ENCODE measurements at places on chromosomes 11 and 22.

GRCh38 chr11:127049486-127049885 lies 48.9 kb upstream of the KIRREL3 start:
- no peak for DNase-seq

DNA sequence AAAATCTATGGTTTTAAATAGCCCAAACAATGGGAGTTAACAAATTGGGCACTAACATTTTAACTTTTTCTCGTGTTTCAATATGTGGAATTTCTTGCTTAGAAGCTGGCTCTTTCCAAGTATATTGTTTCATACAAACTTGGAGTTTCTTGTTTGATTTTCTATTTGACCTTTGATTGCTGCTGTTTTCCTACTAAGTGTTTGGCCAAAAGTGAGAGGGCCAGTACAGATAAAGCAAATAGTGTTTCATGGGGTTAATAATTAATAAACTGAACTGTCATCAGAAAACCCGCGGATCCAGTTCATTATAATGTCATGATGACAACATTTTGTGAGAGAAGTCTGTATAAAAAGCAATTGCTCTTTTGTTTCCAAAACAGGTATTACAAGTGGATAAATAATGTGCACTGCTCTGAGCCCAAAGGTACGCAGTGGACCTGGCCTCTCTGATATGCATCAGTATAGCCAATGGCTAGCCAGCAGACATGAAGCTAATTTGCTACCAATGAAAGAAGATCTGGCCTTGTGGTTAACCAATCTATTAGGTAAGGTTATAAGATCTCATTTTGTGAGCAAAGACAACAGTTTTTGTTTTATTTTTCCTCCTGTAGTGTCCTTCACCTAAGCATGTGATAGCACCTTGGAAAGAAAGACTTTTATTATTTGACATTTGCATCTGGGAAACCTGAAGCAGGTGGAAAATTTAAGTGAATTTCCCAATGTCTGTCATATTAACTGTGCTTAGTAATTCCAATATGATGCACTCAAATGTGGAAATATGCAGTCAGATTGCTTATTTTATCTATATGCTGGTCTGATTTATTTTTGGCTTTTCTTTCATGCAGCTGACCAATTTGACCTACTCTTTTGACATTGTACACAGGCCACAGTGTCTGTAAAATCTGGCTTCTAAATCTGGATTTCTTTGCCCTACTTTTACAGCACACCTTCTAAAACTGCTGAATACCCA lies 8.3 kb downstream of the GAS2 start:
- DNase-seq: no peak

DNA sequence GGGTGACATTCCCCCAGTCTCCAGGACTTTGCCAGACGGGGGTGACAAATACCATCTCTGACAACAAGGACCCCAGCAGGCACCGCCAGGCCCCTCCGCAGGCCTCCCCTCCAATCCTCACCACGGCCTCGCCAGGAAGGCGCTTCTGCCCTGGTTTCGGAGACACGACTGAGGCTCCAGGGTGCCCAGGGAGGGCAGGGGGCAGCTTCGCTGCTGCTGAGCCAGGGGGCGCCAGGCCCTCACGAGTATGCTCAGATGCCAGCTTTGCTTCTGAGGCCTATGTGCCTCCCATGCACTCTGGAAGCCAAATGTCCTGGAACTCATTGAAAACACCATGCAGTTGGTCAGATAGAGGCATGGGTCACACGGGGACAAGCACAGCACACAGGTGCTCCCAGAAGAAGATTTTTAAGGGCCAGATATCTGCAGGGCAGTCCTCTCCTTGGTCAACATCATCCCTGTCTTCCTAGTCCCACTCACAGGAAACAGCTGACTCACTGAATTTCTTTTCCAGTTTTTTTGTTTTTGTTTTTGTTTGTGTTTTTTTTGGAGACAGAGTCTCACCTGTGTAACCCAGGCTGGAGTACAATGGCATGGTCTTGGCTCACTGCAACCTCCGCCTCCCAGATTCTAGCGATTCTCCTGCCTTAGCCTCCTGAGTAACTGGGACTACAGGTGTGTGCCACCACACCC lies 19.9 kb downstream of the BID start:
- no peak for DNase-seq

- DNase-seq: no peak
Measured at GRCh38 chr22:23187871-23188700, 7.8 kb downstream of the BCR start.

- DNase-seq: no peak
Measured at GRCh38 chr11:118318581-118319336, 14.2 kb downstream of the CD3E start.

DNA sequence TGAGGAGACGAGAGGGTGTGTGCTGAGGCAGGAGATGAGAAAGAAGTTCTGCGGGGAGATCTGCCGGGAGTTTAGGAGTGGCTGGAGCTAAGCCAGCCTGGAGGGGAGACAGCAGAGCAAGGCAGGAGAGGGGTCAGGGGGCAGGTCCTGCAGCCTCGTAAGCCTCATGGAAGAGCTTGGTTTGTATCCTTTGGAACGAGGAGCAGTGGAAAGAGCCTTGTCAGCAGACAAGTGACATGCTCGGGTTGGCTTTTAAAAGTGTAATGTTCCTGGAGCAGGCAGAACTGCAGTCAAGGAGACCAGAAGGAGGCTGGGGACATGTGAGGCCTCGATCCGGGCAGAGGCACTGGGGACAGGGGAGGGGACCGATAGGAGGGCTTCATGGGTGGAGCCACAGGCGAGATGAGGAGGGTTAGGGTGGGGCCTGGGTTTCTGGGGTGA lies 21.4 kb upstream of the TUB start:
- no peak for DNase-seq

GRCh38 chr11:1943576-1943975 lies 3.6 kb upstream of the MRPL23 start:
- DNase-seq: no peak

GRCh38 chr22:44001521-44001920 lies 22.6 kb upstream of the PARVB start:
- DNase-seq: no peak

DNA sequence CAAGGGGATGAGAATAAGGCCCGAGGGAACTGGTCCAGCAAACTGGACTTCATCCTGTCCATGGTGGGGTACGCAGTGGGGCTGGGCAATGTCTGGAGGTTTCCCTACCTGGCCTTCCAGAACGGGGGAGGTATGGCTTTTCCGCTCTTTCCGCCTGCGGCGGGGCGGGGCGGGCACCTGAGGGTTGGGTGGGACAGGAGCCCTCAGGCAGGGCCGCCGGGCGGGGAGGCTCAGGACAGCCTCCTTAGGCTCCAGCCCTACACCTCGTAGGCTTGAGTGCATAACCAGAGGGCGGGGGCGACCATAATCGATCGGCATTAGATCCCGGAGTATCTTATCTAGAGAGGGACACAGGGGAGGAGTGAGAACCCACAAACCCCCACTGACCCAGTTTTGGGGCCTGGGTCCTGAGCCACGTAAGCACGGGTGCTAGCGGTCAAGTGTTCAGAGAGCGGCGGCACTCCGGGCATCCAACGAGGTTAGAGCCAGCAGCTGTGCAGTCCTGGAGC lies 4.9 kb downstream of the SLC6A5 start:
- DNase-seq: no peak

DNA sequence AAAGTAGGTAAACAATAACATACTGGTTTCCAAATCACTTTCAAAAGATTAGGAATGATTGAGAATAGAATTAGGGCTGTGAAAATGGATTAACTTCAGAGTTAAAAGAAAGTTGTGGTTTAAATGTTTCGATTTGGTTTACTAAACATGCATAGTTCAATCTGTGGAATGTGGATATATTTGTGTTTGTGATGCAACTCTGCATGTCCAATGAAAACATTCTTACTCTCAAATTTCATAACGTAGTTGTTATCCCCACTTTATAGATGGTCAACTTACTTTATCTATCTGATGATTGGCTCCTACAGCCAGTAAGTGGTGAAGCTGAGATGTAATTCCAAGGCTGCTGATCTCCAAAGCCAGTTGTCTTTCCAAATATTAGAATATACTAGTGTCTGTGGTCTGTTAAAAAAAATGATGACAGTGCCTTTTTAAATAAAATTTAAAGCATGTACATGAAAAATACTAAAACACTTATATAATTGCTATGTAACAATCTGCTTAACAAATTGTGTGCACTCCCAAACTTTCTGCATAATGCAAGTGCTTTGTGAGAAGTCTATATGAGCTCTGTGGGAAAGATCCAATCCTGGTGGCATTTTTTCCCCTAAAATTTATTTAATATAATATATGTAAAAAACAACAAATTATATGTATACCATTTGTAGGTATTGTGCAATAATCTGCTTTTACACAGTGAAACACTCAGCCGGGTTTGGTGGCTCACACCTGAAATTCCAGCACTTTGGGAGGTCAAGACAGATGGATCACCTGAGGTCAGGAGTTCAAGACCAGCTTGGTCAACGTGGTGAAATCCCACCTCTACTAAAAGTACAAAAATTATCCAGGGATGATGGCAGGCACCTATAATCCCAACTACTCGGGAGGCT lies 9.7 kb upstream of the SIK3 start:
- DNase-seq: no peak

- no peak for DNase-seq
Measured at GRCh38 chr11:64053699-64054098, 18.0 kb downstream of the FLRT1 start.

DNA sequence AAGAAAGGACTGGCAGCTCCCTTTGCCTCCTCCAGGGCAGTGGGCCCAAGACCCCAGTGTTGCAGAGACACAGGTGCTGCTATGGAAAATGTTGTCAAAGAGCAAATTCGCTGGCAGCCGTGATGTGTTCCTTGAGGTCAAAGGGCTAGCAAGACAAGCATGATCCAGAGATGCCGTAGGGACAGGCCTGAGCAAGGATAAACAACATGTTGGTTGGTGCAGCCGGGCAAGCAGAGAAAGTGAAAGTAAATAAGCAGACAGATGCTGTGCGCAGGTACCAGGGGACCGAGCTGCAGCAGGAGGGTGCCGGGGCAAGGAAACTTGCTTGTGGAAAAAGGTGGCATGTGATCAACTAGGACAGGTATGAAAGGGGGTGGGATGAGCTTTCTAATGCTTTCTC lies 125.5 kb upstream of the NECTIN1 start:
- no peak for DNase-seq

GRCh38 chr11:87861030-87861429 lies 314.2 kb downstream of the RAB38 start:
- DNase-seq: no peak

GRCh38 chr22:29661336-29661735 lies 57.9 kb downstream of the NF2 start:
- DNase-seq: no peak

- no peak for DNase-seq
Measured at GRCh38 chr11:86291466-86292262, 10.4 kb upstream of the HIKESHI start.

- no peak for DNase-seq
Measured at GRCh38 chr22:27616033-27616432, 185.5 kb downstream of the MN1 start.

DNA sequence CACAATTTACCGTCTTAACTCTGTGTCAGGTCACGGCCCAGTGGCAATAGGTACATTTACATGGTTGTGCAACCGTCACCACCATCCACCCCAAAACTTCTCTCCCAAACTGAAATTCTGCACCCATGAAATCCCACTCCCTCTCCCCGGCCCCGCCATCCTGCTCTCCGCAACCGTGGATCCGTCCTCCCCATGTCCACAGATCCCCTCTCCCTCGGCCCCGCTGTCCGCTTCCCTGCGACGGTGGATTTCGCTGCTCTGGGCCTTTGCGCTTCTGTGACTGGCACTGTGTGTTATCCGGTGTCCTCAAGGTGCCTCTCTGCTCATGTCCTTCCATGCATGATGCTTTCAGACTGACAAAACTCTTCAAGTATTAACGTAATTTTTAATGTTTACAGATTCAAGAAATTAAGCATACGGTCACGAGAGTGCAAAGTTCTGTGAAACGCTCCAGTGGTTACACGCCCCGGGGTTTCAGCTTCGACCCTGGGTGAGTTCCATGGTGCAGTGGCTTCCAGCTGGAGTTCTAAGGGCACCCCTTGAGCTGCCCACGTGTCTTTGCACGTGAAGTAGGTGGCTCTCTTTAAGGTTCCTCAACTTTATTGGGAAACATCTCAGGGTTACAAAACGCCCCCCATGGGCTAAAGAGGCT lies 76.4 kb downstream of the KCNQ1 start:
- no peak for DNase-seq

GRCh38 chr11:122099374-122100036 lies 16.5 kb downstream of the BLID start:
- no peak for DNase-seq

DNA sequence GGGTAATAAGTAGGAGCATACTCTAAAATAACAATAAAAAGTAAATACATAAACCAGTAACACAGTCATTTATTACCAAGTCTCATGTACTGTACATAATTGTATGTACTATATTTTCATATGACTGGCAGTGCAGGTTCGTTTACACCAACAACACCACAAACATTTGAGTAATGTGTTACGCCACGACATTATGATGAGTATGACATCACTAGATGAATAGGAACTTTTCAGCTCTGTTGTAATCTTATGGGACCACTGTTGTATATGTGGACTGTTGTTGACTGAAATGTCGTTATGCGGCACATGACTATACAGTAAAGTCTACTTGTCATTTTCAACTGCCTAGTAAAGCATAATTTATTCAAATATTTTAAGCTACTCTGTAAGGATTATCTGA lies 18.6 kb downstream of the KIF18A start:
- no peak for DNase-seq

DNA sequence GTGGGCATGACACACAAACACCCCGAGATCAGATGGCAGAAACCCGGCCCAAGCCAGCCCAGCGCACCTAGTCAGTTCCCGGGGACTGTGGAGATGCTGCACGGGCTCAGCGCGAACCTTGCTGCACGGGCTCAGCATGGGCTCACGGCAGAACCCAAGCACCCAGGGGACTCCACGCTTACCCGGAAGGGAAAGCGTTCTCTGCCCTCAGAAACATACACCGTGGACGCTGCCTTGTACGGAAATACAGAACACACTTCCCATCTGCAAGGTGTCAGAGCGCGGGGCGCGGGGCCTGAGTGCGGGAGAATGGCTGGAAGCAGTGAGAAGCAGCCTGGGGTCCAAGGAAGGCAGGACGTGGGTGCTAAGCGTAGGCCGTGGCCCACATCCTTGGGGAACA lies 319.9 kb downstream of the NTM start:
- DNase-seq: no peak
